ENCODE measurements at places on chromosomes 11 and 22. TPM values are rescaled to one million over a fixed set of nuclear protein-coding genes. Genes with fewer than 3 reads are reported as not detected.

SGSM1 gene
- polyA plus RNA-seq, result 15.5 TPM

OR4D5 gene
- polyA plus RNA-seq, result not detected

DNA sequence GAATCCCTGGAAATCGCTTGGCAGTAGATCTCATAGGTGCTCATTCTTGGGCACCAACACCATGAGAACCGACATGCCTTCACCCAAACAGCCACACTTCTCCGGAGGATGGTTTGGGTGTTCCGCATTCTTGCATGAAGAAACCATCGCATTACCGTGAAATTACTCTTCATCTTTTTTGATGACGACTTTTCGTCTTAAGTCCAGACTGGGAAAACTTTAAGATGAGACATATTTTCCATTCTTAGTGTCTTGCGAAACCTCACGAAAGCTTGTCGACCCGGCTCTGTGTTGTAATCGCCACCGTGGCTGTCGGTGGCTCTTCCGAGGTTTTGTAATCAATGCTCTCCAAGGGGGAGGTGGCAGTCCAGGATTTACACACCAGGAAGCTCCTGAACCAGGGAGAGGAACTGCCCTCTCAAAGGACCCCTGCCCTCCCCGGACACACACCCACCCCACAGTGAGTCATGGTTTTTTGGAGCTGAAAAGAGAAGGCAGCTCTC is 1.7 kb downstream of the TOM1 start:
- DNase-seq, result no peak

WNT11 gene
- polyA plus RNA-seq, result 2.5 TPM

OVOL1 gene
- polyA plus RNA-seq, result 0.09 TPM

DNA sequence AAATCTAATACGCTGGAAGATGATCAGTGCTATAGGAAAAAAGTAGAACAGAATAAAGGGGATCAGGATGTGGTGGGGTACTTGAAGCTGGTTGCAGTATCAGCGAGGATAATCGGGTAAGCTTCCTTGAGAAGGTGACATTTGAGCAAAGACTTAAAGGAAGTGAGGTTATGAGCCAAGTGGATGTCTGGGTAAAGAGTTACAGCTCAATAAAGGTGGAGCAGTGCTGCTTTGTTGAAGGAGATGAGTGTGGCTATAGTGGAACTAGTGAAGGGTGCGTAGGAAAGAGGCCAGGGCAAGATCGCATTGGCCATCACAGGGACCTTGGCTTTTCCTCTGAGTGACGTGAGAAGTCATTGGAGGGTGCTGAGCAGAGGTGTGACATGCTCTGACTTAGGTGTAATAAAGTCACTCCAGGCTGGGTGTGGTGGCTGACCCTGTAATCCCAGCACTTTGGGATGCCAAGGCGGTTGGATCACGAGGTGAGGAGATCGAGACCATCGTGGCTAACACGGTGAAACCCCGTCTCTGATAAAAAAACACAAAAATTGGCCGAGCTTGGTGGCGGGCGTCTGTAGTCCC is 2.3 kb upstream of the SYVN1 start:
- DNase-seq, result no peak

- no peak for DNase-seq
Observed at GRCh38 chr11:124725719-124726105, 14.0 kb upstream of the NRGN start.

- DNase-seq, result no peak
Observed at GRCh38 chr11:113564527-113565130, 89.4 kb upstream of the DRD2 start.

- DNase-seq, result no peak
Observed at GRCh38 chr11:10908215-10908951, 50.5 kb upstream of the ZBED5 start.

ALDH3B1 gene
- polyA plus RNA-seq, result 3.3 TPM

DSCAML1 gene
- 12.1 TPM for polyA plus RNA-seq

TEX54 gene
- not detected for polyA plus RNA-seq

RCOR2 gene
- polyA plus RNA-seq, result 23.7 TPM

DNA sequence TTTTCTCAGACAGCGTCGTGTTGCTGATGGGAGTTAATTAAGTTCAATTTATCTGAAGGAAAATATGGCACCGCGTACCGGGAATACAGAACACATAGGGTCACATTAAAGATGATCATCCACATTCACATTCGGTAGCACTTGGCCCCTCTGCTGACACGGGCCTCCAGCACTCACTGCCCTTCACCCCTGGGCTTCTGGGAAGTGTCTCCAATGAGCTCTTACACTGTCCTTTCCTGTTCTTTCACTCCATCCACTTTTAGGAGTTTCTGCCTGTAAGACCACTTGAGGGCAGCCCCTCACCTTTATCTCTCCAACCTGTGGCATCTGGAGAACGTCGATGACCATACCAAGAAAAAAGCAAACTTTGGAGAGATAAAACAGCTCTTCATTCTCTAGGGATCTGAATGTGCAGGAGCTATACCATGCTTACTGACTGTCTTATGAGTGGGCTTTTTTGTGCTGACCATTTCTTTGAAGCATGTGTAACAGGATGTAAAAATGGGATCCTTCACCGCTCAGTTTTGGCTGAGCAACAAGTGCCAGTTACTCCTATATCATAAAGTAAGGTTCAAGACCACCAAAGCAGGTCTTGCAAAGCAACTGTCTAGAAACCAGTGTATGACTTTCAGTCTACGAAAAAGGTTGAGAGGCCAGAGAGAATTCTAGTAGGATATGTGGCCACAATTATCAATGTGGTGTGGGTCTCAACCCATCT is 1.1 kb upstream of the SERGEF start:
- no peak for DNase-seq

DNA sequence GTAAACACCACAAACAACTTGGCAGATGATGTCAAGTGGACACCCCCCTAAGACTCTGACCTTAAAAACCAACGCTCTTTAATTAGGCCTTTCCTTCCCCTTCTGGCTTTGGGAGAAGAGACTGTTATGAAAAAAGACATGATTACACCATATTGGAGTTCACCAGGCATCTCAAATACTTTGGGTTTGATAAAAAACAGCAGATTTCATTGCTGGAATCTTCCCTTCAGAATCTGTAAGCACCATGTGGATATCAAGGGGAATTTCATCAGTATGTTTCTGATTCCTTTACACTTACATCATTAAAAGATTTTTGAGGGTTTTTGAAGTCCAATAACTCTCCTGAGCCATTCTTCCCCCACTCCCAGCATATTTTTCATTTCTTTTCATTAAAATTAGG is 85.6 kb downstream of the KIRREL3 start:
- no peak for DNase-seq

DNA sequence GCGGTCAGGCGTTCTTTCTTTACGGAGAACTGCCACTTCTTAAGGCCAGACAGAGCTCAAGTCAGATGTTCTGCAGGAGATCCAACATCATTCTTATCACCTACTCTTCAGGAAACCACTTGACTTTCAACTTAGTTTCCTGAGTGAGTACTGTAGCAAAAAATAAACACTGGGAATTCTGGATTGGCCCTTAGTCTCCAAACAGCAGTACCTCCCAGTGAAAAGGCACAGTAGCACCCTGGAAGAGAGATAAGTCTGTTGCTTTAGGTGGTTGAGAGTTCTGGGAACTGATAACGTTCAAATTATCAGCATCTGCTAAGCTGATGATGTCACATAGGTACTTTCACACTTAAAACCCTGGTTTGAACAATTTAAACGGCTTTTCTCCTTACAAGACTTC is 971.8 kb upstream of the TENM4 start:
- DNase-seq, result no peak

GRCh38 chr22:23083315-23084021 is 13.1 kb downstream of the GNAZ start:
- no peak for DNase-seq

GRCh38 chr11:79097246-79097875 is 343.5 kb downstream of the TENM4 start:
- no peak for DNase-seq

GRCh38 chr11:58647141-58647699 is 24.8 kb downstream of the CNTF start:
- DNase-seq, result no peak

GRCh38 chr22:36027579-36027934 is 1.1 kb downstream of the RBFOX2 start:
- DNase-seq, result no peak

ANKRD13D gene
- 115 TPM for polyA plus RNA-seq

SDF2L1 gene
- 16.6 TPM for polyA plus RNA-seq

DNA sequence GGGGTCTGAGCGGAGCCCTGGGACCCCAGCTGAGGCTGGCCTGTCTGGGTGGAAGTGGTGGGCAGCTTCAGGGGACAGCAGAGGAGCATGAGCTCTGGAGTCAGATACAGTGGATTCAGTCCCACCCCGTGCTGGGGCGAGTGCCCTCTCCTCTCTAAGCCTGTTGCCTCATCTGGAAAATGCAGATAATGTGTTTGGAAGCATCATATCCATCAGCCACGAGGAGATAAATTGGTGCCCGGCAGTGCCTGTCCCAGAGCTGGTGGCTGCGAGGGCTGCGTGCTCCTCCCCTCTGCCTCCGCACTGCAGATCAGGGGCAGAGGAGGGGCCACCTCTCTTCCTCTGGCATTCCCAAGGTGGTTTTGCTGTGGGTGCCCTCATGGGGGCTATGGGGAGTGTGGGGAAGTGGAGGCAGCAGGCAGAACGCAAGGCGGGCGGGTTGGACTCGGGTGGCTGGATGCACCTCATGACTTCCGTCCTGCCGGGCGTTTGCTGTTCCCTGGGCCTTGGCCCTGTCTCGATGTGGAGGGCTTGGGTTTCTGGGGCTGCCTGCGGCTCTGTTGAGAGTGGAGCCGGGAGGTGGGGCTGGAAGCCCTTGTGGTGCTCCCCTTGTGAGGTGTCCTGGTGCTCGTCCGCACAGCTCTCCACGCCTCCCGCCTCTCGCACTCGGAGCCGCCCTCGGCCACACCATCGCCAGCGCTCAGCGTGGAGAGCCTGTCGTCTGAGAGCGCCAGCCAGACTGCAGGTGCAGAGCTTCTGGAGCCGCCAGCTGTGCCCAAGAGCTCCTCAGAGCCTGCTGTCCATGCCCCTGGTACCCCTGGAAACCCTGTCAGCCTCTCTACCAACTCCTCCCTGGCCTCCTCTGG is 20.9 kb downstream of the MICALL1 start:
- no peak for DNase-seq

RAB30 gene
- 24.3 TPM for polyA plus RNA-seq

LRRN4CL gene
- polyA plus RNA-seq, result 0.40 TPM

DNA sequence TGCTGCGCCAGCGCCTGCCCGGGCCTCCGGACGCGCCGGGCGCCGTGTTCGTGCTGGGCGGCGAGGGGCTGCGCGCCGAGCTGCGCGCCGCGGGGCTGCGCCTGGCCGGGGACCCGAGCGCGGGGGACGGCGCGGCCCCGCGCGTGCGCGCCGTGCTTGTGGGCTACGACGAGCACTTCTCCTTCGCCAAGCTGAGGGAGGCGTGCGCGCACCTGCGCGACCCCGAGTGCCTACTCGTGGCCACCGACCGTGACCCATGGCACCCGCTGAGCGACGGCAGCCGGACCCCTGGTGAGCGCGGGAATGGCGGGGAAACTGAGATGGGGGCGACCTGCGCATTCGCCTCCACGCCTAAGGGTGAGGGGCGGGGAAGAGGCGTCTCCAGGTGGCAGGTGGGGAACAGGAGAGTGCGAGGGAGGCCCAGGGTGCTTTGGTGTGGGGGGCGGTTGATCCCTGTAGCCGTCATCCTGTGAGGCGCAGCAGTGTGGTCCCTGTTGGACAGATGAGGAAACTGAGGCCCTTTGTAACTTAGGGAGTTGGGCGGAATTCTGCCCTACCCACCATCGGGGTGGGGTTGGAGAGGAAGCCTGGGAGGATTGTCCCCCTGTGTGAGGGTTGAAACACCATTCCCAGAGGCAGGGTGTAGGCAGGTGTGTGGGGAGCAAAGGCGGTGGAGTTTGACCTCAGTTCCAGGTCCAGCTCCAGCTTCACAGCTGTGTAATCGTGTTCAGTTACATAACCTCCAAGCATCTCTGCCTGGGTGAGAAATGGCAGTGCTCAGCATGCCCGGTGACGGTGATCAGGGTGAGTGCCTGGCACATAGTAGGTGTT is 758 bp downstream of the PDXP start:
- DNase-seq, result no peak

- DNase-seq, result no peak
Observed at GRCh38 chr11:69840371-69841169, 21.4 kb upstream of the FGF3 start.

DNA sequence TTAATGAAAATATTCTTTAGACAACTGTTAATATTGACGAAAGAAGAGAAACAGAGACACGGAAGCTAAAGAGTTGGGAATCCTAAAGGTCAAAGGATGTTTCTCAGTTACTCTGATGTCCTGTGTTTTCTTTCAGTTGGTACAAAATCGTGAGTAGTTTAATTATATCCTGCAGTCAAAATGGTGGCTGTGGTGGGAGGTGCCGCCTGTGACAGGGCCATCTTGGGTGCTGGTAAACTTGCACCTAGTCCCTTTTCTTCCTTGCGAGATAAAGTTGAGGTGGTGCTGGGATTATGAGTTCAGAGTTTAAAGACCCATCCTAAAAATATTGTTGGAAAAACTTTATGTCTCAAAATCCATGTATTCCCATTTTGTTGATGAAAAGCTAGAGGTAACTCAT is 2.2 kb downstream of the CECR2 start:
- DNase-seq, result no peak

TMEM121B gene
- polyA plus RNA-seq, result 12.7 TPM

DNA sequence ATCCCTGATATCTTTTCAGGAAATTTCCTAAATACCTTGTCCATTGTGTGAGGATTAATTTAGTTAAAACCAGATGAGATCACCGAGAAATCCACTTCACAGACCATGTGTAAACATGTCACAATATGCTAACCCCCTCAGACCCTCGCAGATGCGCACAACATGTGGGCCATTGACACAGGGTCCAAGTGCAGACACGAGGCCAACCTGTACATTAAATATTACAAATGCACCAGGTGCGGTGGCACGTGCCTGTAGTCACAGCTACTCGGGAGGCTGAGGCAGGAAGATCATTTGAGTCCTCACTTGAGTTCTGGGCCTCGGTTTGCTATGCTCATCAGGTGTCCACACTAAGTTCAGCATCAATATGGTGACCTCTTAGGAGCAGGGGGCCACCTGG is 9.9 kb upstream of the TMPRSS4 start:
- no peak for DNase-seq

DNA sequence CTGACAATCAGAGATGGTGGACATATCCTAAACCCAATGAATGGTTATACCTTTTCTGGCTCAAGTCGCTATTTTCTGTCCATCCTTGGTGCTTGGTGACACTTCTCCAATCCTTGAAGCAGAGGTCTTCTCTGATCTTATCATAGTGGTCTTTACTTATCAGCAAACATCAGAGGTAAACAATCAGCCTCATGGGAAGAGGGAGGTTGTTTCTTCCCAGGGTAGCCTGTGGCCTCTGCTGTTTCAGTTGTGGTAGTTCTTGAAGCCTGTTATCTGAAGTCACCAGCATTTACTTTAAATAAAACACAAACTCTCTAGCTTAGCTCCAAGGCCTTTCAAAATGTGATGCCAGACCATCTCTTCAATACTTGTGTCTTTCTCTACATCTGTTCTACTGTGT is 66.7 kb downstream of the RRM1 start:
- no peak for DNase-seq

NTM gene
- polyA plus RNA-seq, result 181 TPM

VPREB1 gene
- polyA plus RNA-seq, result not detected

GRCh38 chr22:46230262-46230901 is 19.7 kb downstream of the CDPF1 start:
- no peak for DNase-seq

- no peak for DNase-seq
Observed at GRCh38 chr11:84130646-84131427, 844.7 kb upstream of the CCDC90B start.

- no peak for DNase-seq
Observed at GRCh38 chr22:50015451-50016307, 3.1 kb upstream of the IL17REL start.

GRCh38 chr11:66326261-66327111 is 9.6 kb upstream of the CD248 start:
- DNase-seq, result no peak

Measured in spinal cord (tissue), 10 donors.